Eye (tissue), 1 donor: ENCODE measurements at places on chromosomes 11 and 22.

DNA sequence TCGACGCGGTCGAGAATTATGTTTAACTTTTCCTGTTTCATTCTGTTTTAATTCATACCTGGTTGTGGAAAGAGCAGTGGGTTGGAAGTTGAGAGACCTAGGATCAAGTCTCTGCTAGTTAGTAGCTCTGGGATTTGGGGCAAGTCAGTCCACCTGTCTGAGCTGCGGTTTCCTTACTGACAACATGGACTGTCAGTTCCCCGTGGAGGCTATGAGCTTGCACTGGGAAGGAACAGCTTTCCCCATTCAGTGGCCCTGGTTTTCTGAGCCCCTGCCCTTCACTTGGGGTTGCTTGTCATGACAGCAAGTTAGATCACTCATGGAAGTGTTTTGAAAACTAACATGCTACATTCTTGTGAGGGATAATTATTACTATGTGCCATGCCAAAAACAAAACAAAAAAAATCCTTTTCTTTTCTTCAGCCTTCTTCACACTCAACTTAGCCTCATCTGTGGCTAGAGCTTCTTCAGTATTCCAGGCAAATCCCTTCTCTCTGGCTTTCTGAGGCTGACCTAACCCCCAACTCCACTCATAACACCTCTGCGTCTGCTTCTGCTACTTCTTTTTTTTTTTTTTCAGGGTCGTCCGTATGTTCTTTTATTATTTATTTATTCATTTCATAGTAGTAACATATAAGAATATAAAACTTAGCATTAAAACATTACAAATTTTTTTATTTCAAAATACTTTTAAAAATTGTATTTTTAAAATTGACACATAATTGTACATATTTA lies 43.0 kb upstream of the ZBED5 start:
- no peak for DNase-seq

GRCh38 chr22:48327721-48328120 lies 1500.0 kb downstream of the BRD1 start:
- no peak for DNase-seq

DNA sequence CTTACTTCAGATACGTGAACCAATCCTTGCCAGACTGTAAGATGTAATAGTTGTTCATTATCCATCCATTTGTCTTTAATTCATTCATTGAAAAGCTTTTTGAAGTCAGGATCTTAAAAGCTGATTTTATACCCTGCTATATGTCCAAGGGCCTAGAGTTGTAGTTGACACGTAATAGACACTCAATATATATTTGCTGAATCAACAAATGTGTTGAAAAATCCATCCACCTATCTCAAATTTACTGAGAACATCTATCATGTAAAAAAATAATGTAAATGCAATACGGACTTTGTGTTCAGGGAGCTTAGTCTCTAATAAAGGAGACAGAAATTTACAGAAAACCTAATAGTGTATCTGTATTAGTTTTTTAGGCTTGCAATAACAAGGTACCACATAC lies 521.0 kb downstream of the METTL15 start:
- DNase-seq, result no peak

GRCh38 chr11:117000014-117000737 lies 98.1 kb downstream of the SIK3 start:
- no peak for DNase-seq
